ENCODE measurements at places on chromosomes 1 and 21.

DNA sequence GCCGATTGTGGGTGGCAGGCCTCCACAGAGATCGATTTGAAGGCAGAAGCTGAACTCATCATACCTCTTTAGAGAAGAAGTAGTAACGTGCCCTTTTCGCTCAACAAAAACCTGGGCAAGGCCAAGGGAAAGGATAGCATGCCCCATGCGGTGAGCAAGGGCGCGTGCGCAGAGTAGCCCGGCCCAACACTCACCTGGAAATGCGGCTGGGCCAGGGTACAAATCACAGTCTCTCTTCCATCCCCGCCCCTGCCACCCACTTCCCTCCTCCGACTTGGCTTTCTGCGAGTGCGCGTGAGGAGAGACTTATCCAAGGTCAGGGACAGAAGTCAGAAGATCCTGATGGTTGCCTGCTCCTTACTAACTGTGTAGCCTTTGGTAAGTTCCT is 160.7 kb upstream of the C1orf21 start:
- no peak for DNase-seq

DNA sequence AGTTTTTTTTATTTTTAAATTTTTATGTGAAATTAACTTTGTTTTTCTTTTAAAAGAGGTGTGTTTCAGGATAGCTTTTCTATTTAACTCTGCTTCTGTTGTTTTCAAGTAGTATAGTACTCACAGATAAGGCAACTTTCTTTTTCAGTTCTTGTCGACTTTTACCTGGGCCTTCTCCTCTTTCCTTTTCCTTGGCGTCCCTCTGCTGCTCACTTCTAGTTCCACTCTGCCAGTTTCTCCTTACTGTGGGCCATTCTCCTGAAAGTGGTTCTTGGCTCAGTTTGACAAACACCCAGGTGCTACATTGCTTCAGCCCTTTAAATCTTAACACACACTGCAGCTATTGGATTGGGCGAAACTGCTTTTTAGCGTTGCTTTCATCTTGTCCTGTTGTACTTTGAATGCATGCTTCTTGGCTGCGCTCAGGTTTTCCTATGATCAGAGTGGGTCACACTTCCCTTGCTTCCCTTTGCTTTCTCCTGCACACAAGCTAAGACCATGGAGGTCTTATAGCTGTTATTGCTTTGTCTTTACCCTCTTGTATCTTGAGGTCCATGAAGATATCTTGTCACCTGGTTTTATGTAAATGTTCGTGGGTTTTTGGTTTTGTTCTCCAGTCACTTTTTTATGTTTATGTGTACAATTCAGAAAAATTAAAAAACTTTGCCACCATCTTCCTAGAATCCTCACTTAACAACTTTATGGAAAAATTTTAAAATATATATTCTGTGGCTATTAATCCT is 21.6 kb downstream of the GABPA start:
- no peak for DNase-seq

- DNase-seq = no peak
Measured at GRCh38 chr1:218525451-218526197, 180.5 kb downstream of the TGFB2 start.

DNA sequence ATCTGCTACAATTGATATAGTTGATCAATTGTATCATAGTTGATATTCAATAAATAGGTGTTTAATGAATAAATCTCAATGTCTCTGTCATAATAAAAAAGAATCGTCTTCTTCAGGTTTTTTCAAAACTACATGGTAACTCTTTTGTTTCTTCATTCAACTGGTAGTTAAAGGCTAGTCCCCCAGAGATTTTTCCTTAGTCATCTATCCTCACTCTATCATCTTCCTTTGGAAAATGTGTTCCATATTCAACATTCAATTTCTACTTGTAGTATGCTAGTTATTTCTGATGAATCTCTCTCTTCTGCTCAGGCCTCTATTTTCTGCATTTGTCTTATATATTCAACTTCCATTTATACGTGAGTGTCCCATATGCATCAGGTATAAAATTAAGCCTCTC is 558.8 kb downstream of the KCNT2 start:
- DNase-seq = no peak

DNA sequence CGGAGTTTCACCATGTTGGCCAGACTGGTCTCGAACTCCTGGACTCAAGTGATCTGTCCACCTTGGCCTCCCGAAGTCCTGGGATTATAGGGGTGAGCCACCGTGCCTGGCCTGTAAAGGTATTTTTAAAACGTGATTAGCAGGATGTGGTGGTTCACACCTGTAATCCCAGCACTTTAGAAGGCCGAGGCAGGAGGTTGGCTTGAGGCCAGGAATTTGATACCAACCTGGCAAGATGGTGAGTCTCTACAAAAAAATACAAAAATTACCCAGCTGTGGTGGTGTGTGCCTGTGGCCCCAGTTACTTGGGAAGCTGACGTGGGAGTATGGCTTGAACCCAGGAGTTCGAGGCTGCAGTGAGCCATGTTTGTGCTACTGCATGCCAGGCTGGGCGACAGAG is 43.3 kb upstream of the SOD1 start:
- DNase-seq = no peak

- DNase-seq = no peak
Measured at GRCh38 chr1:159993911-159994310, 37.9 kb downstream of the PIGM start.

GRCh38 chr1:1435106-1435903 is at the start of gene VWA1:
VWA1 (plus strand) TSS chr1:1435690; CDS start chr1:1435749, 59 bp downstream.
- DNase-seq = peak; percentile 26

DNA sequence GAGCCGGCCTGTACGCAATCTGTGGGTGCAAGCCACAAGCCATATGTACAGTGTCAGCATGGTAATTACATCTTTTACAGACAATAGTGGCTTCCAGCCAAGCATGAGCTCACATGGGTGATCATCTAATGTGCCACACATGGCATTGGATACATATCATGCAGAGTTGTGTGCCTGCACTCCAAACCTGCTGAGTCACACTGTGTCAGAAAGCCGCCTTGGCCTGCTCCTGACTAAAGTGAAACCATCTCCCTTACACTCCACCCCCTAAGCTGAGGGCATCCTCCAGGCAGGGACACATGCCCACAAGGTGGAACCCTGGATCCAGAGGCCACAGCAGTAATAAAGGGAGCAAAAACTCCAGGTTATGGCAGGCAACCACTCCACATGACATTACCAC is 72.5 kb downstream of the KCNT2 start:
- no peak for DNase-seq

- no peak for DNase-seq
Measured at GRCh38 chr1:58773406-58773840, 10.4 kb downstream of the JUN start.

DNA sequence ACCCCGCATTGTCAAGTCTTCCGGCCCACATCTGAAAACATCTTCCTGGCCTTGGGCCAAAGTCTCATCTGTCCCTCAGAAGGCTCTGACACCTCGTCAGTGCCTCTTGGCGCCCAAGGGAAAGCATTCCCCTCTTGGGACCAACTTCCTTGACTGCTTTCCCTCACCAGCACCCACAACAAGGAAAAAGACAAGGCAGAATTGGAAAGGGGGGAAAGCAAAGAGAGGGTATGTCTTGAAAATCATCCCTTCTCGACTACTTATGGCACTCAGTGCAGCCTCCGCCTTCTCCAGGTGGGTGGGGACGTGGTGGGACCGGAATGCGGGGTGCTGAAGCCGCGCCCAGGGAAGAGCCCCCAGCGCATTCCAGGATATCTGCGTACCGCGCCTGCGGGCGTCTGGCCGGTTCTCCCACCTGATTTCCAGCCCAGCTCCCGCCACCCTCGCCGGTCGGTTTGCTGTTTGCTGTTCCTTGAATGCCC is 554 bp upstream of the SLC39A1 start:
- no peak for DNase-seq

GRCh38 chr1:15401391-15402055 is 8.2 kb upstream of the EFHD2 start:
- DNase-seq = no peak

DNA sequence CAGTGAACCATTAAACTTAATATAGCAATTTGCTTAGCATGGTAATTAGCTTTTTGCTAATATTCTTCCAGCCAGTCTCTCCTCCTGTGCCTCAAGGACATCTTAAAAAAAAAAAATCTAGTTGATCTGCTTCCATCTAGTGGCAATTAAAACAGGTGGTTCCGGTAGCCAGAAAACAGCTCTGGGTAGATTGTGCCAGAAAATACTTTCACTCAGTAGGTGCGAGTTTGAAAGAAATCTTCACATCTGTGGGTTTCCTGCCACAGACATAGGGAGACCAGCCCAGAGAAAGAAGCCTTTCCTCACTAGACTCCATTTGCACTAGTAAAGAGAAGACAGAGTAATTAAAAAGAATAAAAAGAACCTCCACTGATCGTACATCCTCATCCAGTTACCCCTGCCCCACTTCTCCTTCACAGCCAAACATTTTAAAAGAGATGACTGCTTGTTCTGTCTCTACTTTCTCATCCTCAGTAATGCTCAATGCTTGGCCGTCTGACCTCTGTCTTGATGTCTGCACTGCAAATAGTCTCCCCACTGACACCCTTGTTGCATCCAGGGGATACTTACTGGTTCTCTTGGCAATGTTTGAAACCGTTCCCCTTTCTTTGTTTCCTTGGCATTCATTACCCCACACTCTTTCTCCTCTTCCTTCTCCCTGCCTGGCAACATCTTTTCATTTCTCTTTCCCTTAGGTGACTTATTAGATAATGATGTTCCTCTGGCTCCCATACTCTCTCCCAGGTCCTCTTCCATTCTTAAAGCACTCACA is 16.9 kb downstream of the SELL start:
- no peak for DNase-seq

- DNase-seq = no peak
Measured at GRCh38 chr1:212257157-212257556, 28.1 kb upstream of the PPP2R5A start.

- no peak for DNase-seq
Measured at GRCh38 chr1:235632506-235633401, 16.8 kb downstream of the GNG4 start.

DNA sequence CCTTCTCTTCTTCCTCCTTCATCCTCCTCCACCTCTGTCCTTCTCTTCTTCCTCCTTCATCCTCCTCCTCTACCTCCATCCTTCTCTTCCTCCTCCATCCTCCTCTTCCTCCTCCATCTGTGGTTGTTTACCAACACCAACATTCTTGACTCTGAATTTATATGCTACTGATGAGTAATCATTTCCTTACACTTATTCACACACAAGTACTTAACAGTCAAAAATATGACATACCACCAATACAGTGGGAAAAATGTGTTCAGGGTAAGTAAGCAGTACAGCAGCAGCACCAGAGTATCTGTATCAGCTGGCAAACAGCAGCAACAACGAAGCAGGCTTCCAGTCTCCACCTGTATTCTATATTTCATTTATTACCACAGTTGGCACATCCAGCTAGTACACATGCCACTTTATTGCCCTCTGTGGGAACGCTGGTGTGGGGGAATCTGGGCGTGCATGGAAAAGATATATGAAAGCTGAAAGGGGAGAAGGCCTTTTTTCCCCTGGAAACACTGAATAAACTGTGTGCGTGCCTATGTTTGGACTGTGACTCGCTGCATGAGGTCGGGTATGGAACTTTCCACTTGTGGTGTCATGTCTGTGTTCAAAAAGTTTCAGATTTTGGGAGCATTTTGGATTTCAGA is 16.0 kb downstream of the ADSS2 start:
- no peak for DNase-seq

GRCh38 chr1:22573237-22573636 is 9.9 kb downstream of the EPHA8 start:
- no peak for DNase-seq

DNA sequence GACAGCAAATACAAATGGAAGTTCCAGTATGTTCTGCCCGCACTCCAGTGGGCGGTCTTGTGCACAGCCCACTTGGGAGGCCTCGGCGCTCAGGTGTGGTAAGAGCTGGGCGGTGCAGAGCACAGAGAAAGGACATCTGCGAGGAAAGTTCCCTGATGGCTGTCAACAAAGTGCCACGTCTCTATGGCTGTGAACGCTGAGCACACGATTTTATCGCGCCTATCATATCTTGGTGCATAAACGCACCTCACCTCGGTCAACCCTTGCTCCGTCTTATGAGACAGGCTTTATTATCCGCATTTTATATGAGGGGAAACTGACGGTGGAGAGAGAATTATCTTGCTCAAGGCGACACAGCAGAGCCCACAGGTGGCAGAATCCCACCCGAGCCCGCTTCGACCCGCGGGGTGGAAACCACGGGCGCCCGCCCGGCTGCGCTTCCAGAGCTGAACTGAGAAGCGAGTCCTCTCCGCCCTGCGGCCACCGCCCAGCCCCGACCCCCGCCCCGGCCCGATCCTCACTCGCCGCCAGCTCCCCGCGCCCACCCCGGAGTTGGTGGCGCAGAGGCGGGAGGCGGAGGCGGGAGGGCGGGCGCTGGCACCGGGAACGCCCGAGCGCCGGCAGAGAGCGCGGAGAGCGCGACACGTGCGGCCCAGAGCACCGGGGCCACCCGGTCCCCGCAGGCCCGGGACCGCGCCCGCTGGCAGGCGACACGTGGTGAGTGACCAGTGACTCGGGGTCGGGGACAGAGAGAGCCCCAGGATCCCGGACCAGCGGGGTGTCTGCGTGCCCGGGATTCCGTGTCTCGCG is at the start of gene IL12RB2:
IL12RB2 (plus strand) TSS at position 623 of the 810 bp plus-strand sequence. CDS start 12,496 bp downstream, outside the sequence.
- DNase-seq = no peak

- no peak for DNase-seq
Measured at GRCh38 chr1:35856964-35857363, 26.0 kb upstream of the AGO1 start.

DNA sequence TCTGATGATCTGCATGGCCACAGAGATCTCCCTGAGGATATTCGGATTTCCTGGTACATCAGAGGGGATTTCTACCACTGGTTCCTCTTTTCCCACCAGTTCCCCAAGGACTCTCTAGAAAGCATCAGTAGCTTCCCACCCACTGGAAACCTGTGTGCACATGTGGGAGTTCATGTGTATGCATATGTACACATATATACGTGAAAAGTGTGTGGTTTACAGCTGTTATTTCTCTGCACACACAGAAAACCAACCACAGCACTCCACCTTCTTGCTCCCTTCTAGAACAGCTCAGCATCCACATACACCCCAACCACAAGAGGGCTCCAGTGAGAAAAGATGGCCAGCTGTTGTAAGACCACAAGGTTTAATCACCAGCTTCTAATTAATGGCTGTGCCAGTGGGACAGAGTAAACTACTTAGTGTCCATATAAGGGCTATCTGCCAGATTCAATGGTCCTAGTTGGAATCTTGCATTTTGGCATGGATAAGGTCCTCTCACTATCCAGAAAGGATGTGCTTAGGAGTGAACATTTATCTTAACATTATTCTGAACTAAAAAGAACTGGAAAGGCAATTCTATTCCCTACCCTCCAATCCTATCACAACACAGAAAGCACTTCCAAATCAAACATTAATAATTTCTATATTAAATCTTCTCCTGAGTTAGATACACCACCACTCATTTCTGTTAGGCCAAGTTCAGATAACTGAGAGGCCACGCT is 24.1 kb downstream of the GPR3 start:
- DNase-seq = peak; percentile 28

DNA sequence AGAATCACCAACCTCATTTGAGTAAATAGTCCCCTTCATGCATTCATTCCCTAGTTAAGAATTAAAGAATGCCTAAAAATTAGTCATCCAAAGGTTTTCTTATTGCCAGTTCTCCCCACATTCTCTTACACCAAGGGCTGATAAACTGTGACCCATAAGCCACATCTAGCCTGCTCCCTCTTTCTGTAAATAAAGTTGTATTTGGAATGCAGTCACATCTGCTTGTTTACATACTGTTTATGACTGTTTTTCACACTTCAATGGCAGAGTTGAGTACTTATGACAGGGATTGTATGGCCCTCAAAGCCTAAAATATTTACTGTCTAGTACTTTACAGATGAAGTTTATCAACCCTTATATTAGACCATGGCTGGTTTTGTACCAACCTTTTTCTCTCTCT is 16.1 kb upstream of the DYRK1A start:
- no peak for DNase-seq

- no peak for DNase-seq
Measured at GRCh38 chr1:82260051-82260450, 459.3 kb downstream of the ADGRL2 start.

- DNase-seq = no peak
Measured at GRCh38 chr1:89953131-89953626, 41.7 kb upstream of the ZNF326 start.

Data from activated CD4-positive, CD25-positive, alpha-beta regulatory T cell treated with anti-CD3 and anti-CD28 coated beads, Interleukin-2, amount 50 U/mL, for 16 hours (primary cell).